GM04503 (cell line): ENCODE measurements at places on chromosomes 3 and 15.

DNA sequence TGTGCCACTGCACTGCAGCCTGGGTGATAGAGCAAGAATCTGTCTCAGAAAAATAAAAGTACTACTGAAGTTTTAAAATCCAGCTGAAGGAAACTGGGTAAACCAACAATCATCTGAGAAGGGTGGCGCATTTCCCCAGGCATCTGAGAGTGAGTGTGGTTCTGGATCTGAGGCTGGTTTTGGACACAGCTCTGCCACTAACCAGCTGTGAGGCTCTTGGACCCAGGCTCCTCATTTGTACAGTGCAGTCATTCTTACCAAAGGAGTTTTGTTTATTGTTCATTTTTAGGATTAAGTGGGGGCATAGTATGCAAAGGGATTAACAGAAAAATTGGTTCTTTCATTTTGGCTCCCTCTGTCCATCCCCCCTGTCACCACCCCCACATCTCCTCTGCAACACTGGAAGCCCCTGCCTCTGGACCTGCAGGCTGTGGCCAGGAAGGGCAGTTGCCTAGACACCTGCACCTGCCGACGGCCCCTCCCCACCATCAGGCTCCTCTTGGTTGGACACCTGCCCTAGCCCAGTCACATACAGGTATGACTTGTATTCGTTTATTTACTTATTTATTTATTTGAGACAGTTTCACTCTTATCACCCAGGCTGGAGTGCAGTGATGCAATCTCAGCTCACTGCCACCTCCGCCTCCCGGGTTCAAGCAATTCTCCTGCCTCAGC lies 8.8 kb downstream of the NUP210 start:
- DNase-seq = no peak

- DNase-seq = no peak
Measured at GRCh38 chr3:134516905-134517304, 31.0 kb downstream of the CEP63 start.

GRCh38 chr3:139460076-139460475 lies 16.2 kb downstream of the RBP2 start:
- no peak for DNase-seq

- DNase-seq = no peak
Measured at GRCh38 chr15:60612400-60613048, 133.6 kb upstream of the ICE2 start.

DNA sequence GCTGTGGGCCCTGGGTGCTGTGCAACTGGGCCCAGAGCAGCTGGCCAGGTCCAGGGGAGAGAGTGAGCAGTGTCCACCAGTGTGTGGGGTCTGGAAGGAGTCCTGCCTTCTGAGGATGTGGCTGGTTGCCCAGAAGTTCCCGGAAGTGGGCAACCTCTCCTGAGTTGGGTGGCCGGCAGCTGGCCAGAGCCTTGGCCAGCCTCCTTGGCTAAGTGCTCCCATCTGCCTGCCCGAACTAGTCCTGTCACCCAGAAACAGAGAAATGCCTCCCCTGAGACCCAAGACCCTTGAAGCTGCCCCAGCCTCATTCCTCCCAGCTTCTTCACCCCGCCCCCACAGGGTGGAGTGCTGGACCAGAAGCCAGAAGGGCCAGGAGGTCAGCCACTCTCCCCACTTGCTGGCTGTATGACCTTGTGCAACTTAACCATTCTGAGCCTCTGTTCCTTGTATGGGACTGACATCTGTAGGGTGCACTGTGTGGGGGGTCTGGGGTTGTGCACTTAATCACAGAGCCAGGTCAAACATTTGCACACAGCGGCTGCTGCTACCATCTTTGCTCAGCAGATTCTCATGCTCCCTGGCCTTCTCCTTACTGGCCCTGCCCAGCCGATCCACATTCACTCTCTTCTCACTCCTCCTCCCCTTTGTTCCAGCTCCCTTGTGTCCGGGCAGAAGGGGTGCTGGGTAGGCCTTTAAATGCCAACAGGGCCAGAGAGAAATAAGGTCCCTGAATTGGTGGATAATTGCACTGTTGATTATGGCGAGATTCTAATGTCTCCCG lies 7.5 kb upstream of the ALAS1 start:
- peak; percentile 39 for DNase-seq
